ENCODE measurements at places on chromosomes 16 and 17.
A peak's percentile ranks its signal among the peaks of the same experiment; 100 is the strongest.

- DNase-seq = no peak
Observed at GRCh38 chr17:38574712-38575111, 31.0 kb downstream of the SRCIN1 start.

GRCh38 chr17:30113213-30113612, 3.4 kb upstream of the NSRP1 start:
- DNase-seq = no peak

- DNase-seq = no peak
Observed at GRCh38 chr16:2043667-2044451, 3.8 kb downstream of the NTHL1 start.

DNA sequence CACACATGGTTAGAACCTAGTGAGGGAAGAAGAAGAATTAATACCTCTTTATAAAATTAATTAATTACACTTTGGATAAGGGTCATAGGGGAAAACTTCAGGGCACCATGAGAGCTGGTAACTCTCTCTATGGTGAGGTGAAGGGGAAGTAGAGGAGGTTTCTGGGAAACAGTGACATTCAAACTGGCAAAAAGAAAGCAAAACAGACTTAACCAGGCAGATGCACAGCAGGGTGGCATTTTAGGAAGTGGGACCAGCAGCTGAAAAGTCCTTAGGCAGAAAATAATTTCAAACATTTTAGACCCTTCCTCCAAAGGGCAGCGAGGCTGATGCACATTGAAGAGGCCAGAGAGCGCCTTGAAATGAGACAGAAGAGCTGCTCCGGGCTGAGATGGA, 157.8 kb downstream of the CDH13 start:
- no peak for DNase-seq

DNA sequence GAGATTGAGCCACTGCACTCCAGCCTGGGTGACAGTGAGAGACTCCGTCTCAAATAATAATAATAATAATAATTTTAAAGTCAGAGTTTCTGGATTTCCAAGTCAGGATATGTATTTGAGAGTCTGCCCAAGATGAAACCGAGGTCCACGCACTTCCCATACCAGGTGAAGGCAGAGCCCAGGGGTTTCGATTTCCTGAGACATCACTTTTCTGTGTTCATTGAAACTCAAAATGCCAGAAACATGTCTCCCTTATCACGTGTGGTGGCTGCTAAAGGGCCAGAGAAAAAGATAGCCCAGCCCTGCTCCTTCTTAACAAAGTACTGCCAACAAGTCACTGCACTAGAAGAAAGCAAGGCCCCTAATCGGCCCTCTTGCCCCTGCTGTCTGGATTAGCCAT, 9.8 kb upstream of the RNF157 start:
- no peak for DNase-seq

GRCh38 chr16:785563-786535, 2.3 kb downstream of the RPUSD1 start:
- DNase-seq = peak; percentile 57

DNA sequence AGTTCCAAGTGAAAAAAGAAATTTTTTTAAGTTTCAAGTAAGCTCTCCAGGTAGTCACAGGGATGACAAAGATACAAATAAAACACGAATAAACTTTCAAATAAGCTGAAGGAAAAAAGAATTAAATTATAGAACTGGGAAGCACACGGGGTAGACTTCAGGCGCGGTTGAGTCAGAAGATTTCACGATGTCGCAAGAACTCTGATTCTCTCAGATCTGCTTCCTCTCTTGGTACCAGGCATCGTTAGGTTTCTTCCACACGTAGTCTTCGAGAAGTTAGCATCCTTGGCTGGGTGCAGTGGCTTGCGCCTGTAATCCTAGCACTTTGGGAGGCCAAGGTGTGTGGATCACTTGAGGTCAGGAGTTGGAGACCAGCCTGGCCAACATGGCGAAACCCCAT, 784.1 kb upstream of the RBFOX1 start:
- no peak for DNase-seq

DNA sequence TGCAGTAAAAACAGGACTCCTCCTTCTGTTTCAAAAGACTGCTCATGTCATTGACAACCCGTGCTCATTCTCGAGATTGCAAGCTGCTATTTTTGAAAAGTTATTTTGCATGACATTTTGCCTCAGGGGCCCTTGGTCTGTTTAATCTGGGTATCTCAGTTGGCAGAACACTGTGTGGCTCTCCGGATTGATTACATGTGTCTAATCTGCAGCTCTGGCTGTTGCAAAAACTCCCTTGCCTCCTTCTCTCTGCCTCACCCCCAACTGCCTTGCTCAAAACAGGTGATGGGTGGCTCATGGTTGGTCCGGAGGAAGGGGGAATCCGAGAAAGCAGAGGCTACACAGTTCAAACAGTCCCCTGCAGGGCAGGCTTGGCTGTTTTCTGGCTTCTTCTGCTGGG, 25.3 kb downstream of the GINS3 start:
- DNase-seq = no peak

- no peak for DNase-seq
Observed at GRCh38 chr17:28367641-28368305, 2.3 kb downstream of the VTN start.

DNA sequence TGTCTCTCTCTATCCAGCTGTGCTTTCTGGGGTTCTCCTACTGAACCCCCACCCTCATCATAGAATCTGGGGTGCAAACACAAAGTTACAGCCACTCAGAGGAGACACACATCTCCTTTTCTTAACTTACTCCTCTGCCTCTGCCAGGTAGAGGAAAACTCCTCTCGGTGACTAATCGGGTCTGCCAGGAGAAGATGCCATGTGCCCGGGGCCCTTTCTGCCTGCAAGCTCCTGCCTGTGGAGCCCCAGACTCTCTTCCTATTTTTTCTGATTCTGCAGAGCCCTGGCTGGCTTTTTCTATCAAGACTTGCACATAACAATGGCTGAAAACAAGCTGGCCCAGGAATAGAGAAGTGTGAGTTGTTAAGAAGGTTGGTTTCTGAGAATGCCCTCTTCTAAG, 10.4 kb downstream of the SLC6A4 start:
- DNase-seq = no peak

DNA sequence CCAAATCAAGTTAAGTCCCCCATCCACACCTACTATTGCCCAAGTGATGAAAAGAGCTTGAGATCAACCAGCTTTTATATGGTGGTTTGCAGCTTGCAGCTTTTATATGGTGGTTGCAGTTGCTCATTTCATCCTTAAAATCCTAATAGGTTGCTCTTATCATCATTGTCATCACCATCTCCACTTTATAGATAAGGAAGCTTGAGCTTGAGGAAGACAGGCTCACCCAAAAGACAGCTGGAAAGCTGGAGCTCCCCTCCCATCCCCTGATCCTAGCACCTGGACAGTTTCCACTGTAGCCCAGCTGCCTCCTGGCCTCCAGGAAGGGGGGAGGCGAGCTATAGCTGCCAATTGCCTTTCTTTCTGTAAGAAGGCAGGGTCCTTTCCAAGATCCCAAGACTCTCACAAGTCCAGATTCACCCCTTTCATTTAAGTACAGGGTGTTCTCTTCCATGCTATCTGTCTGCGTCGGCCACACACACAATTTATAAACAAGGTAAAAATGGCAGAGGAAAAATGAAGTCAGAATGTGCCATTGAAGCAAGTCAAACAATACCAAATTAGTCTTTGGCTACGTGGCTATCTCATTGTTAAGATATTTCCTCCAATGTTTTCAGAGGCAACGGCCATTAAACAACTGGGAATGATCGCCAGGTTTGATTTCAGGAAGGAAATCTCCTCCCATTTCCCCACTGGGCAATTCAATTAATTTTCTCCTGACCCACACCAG, 63.3 kb downstream of the PECAM1 start:
- no peak for DNase-seq

DNA sequence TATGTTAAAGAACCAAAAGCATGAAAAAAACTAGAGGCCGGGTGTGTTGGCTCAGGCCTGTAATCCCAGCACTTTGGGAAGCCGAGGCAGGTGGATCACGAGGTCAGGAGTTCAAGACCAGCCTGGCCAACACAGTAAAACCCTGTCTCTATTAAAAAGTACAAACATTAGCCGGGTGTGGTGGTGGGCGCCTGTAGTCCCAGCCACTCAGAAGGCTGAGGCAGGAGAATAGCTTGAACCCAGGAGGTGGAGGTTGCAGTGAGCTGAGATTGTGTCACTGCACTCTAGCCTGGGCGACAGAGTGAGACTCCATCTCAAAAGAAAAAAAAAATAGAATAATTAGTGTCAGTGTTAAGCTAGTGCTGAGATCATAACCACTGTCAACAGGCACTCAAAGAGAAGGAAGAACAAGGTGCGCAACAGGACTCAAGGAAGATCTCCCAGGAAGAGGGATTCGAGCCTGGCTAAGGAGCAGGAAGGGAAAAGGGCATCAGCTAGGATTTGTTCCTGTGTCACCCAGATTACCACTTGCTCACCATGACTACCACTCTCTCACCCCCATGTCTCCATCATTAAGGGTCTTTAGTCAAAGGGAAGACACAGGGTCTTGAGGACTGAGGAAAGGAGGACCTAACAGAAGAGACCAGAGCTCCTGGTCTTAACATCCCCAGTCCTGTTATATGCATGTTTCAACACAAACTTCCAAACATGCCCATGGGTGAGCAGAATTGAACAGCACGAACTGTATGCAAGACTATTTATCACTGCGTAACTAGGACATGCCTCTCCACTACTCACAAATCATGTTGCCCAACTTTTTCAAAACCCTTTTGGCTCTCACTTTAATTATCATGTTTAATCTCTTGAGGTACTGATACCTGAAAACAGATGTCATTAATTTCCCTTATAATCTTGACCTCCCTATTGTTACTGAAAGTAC, 88.3 kb upstream of the PLEKHM1 start:
- DNase-seq = no peak

DNA sequence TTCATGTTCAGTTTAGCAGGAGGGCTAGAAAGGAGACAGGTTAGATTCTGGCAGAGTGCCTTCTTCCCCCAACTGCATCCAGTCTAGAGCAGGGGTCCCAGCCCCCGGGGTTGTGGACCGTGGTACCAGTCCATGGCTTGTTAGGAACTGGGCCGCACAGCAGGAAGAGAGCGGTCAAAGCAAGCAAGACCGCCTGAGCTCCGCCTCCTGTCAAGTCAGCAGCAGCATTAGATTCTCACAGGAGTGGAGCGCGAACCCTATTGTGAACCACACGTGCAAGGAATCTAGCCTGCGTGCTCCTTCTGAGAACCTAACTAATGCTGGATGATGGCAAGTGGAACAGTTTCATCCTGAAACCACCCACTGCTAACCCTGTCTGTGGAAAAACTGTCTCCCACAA, 95.0 kb downstream of the HIC1 start:
- no peak for DNase-seq

DNA sequence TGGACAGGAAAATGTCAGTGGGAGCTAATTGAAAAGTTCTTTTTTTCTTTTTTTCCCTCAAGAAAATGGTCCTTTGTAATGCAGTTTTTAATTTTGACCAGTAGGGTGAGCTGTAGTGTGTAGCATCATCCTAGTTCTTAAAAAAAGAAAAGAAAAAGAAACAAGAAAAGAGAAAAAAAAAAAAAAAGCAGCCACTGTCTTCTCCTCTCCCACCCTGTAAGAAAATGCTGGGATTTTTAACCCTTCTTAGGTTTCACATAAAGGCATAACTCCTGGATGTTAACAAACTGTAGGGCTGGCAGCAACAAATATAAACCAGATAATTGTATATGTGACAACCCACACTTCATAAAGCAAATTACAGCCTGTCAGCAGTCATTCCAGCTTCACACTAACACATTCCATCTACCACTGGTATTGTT, 78.1 kb downstream of the SKAP1 start:
- no peak for DNase-seq

DNA sequence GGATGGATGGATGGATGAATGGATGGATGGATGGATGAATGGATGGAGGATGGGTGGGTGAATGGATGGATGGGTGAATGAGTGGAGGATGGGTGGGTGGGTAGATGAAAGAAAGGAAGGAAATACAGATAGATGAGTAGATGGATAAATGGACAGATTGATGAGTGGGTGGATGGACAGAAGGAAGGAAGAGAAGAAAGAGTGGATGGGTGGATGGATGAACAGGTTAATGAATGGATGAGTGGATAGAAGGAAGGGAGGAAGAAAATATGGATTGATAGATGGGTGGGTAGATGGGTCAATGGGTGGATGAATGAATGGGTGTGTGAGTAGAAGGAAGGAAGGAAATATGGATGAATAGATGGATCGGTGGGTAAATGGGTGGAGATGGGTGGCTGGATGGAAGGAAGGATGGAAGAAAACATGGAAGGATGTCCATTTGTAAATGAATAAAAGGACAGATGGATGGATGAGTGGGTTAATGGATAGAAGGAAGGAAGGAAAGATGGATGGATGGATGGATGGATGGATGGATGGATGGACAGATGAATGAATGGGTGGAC, 97.3 kb upstream of the TNRC6C start:
- no peak for DNase-seq

GRCh38 chr17:65009848-65010247, 46.7 kb downstream of the GNA13 start:
- no peak for DNase-seq

DNA sequence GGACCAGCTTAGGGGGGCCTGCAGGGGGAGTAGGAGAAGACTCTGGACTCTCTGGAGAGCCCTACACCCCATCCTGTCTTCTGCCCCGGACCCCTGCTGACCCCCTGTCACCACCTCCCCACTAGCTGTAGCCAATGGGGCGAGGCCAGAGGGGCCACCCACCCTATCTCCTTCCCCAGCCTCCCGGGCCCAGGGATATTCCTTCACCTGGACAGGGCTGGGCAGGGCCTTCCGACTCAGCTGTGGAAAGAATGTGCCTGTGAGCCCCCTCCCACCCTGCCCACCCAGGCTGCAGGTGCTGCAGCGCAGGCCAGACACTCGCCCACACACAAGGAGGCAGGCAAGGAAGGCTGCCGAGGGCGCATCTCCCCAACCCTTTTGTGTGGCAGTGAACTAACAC, 23.0 kb downstream of the TSPOAP1 start:
- no peak for DNase-seq

DNA sequence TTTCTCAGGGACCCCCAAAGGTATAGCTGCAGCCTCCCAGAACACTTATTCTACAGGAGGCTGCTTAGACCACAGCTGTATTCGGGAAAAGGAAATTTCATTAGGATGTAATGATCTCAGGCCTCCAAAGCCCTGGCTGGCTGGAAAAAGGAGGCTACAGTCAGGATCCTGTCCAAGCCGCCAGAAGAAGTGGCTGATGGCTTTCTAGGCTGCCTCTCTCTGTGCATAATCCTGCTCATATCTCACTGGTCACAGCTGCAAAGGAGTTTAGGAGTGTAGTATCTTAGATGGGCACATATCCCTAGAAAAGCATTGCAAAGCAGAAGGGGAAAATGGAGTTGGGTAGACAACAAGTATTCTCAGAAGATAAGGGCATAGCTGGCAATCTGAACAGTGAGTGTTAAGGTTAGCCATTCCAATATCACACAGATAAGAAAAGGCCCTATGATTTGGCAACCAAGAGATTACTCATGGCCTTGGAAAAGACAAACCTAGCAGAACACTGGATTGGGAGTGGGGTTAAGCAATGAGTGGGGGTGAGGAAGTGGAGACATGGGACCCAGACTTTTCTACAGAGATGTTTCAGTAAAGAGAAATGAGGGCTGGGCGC, 26.0 kb upstream of the PRKCA start:
- no peak for DNase-seq

- DNase-seq = no peak
Observed at GRCh38 chr16:87627542-87628245, 25.4 kb downstream of the JPH3 start.

GRCh38 chr17:73343168-73343634, 31.4 kb upstream of the CDC42EP4 start:
- DNase-seq = no peak

Data from activated CD4-positive, alpha-beta T cell treated with anti-CD3 and anti-CD28 coated beads for 1 hour (primary cell).